ENCODE measurements at places on chromosomes 7 and 10.

DNA sequence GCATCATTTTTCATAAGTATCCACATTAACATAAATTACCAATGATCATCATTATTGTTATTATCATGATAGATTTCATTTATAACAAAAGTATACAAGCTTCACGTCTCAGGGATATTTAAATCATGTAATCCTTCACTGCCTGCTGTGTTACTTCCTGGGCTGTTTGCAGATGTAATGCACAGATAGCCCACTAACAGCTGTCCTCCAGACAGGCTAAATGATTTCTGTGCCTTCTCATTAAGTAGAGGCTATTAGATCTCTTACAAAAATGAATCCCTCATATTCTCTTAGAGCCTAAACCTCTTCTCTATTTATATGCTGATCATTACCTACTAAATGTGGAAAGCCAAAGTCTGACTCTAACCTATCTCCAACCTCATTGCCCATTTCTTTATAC is 9.3 kb downstream of the PCLO start:
- no peak for DNase-seq

- no peak for DNase-seq
These were observed 58.1 kb downstream of the CCDC3 start for GRCh38 chr10:12943425-12943824.

DNA sequence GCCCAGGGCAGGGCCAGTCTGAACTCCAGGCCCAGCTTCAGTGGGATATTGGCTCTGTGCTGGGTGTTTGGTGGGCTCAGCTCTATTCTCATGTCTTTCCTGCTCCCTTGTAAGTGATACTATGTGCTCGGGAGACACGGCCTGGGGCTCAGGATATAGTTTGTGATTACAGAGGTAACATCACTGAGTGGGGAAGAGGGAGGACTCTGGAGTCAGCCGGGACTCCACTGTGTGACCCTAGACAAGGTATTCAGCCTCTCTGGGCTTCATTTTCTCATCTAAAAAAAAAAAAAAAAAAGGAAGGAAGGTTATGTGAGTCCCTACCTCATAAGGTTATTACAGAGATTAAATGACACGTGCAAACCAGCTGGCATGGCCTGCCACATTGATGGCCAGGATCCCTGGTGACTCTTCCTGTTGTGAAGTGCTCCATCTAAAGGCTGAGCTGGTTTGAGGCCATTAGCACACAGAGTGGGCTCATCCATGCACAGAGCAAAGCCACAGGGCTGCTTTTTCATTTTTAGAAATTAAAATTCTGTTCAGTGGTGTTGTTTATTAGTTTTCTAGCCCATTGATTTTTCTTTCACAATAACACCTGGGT is 15.7 kb downstream of the SLC13A4 start:
- DNase-seq = no peak

GRCh38 chr7:145696071-145696470 is 420.5 kb upstream of the CNTNAP2 start:
- DNase-seq = no peak

DNA sequence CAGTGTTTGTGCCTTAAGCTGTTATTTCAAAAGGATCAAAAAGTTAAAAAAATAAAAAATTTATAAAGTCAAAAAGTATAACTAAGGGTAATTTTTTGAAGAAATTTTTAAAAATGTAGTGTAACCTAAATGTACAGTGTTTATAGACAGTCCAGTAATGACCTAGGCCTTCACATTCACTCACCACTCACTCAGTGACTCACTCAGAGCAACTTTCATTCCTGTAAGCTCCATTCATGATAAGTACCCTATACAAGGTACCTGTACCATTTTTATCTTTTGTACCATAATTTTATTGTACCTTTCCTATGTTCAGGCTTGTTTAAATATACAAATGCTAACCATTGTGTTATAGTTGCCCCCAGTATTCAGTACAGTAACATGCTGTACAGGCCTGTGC is 21.5 kb downstream of the DNAJC9 start:
- DNase-seq = no peak

- no peak for DNase-seq
These were observed 232.2 kb downstream of the TCERG1L start for GRCh38 chr10:131079314-131079713.

- DNase-seq = no peak
These were observed 56.7 kb upstream of the SEPHS1 start for GRCh38 chr10:13404791-13405190.

GRCh38 chr7:133552079-133552478 is 299.2 kb downstream of the EXOC4 start:
- DNase-seq = no peak

GRCh38 chr7:25996006-25996408 is 156.0 kb upstream of the NFE2L3 start:
- DNase-seq = no peak

DNA sequence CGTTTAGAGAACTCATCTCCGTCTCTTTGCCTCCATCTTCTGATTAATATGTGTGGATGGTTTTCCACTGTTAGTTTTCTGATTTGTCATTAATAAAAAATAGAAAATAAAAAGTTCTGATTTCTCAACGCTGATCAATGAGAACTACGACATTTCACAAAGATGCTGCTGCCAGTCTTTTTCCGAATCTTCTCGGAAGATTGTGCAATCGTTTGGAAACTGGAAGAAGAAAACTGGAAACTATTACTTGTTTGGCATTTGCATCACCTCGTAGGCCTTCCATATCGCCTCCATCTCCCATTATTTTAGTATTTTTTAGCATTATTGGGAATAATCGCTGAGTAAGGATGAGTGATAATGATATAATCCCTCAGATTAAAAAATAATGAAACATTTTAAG is 123.2 kb upstream of the KLF6 start:
- no peak for DNase-seq

- DNase-seq = no peak
These were observed 120.2 kb downstream of the RAB11FIP2 start for GRCh38 chr10:117926491-117926890.

GRCh38 chr10:130236711-130237110 is 100.5 kb downstream of the GLRX3 start:
- no peak for DNase-seq

Data from stimulated activated CD4-positive, alpha-beta T cell treated with anti-CD3 and anti-CD28 coated beads, Interleukin-12 subunit alpha, Interleukin-12 subunit beta, amount 100 ng/mL, for 48 hours (primary cell).